ENCODE measurements at places on chromosomes 12 and 14.

- DNase-seq: no peak
Measured at GRCh38 chr14:101030586-101030985, 127.1 kb upstream of the RTL1 start.

GRCh38 chr12:56118688-56119357 lies 757 bp downstream of the ZC3H10 start:
- no peak for DNase-seq

- DNase-seq: no peak
Measured at GRCh38 chr12:119679081-119679480, 11.1 kb downstream of the PRKAB1 start.

GRCh38 chr14:44370727-44371126 lies 136.4 kb downstream of the FSCB start:
- no peak for DNase-seq

GRCh38 chr14:103400537-103400936 lies 15.3 kb downstream of the MARK3 start:
- no peak for DNase-seq

DNA sequence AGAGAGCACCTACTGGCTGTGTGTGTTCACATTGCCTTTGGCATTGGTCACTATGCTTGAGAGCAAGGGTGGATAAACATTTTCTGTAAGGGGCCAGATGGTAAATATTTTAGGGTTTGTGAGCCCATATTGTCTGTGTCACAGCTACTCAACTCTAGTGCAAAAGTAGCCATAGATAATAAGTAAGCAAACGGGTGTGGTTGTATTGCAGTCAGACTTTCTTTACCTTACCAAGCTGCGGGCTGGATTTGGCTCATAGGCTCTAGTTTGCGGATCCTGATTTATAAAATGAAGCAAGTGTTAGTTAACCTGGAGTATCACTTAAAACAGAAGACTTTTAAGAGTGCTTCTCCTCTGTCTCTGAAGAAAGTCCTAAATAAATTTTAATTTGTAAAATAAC lies 169.0 kb downstream of the KICS2 start:
- DNase-seq: no peak

GRCh38 chr14:101476258-101476915 lies 84.9 kb upstream of the DIO3 start:
- no peak for DNase-seq

- no peak for DNase-seq
Measured at GRCh38 chr12:110649341-110649847, 35.5 kb downstream of the TCTN1 start.

DNA sequence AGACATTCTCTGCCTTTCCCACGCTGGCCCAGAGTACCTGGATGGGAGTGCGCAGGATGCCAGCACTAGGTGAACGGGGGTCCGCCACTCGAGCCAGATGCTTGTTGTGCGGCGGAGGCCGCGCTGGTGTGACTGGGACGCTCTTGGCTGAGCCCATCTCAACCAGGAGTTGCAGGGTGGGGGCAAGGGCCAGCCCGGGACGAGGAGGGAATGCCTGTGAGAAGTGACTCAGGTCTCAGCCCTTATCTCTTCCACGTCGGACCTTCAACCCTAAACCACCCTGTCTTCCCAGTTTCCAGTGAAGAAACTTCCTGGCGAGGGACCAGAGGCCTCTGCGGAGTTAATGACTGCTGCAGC lies 312 bp downstream of the CDCA3 start:
- no peak for DNase-seq

DNA sequence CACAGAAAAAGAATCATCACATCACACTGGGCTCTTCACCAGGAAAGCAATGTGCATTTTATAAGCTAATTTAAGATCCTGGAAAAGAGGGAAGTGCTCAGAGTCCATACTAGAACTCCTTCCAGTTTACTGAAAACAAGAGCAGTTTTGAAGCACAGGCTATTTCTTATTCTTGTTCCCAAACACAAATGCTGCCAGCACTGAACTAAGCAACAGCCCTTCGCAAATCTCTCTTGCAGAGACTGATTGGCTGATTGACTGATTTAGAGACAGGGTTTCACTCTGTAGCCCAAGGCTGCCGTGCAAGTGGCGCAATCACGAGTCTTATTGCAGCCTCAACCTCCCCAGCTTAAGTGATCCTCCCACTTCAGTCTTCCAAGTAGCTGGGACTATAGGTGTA lies 44.8 kb downstream of the BCL2L14 start:
- no peak for DNase-seq

- DNase-seq: no peak
Measured at GRCh38 chr14:74080820-74081460, 3.3 kb downstream of the ALDH6A1 start.

- no peak for DNase-seq
Measured at GRCh38 chr12:31316891-31317290, 9.1 kb downstream of the SINHCAF start.

DNA sequence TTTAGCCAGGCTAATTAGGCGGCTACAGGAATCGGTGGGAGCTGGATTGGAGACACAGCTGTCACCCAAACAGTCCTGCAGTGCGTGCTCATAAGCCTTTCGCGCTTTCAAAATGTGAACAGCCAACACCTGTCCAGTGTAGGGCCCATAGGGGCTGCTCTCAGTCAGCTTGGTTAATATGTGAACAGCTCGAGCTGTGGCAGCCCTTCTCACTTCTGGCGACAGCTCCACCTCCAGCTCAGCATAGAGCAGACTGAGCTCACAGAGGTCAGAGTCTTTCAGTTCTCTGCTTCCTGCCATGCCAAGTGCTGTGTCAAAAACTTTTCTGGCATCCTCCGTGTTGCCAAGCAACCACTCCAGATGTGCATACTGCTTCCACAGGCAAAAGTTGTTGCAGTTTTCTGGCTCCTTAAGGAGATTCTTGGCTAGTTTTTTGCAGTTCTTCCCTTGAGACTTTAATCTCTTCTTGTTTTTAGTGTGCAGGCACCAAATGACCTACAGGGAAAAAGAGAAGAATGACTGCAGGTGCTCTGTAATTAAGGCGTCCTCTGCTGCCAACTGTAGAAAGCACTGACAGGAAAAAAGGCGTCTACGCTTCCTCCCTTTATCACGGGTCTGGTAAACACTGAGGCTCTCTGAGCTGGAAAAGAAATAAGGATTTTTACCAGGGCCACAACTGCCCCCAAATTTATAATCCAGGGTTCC lies 32.5 kb downstream of the PSMC1 start:
- DNase-seq: no peak

DNA sequence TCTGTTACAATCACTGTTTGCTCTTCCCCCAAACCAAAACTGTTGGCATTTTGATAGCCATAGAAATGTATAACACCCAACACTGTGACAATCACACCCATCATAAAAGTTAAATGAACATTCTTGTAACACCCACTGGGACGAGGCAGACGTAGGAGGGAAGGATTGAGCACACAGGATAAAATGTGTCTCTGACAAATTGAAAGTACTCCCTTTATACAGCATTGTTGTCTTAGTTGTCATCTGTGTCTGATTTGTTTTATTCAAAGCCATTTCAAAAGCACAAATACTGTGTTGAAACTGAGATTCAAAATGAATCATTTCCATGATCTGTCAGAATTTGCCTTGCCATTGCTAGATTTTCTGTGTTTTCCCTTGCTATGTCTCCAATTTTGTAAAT lies 436.3 kb downstream of the TMTC2 start:
- no peak for DNase-seq

DNA sequence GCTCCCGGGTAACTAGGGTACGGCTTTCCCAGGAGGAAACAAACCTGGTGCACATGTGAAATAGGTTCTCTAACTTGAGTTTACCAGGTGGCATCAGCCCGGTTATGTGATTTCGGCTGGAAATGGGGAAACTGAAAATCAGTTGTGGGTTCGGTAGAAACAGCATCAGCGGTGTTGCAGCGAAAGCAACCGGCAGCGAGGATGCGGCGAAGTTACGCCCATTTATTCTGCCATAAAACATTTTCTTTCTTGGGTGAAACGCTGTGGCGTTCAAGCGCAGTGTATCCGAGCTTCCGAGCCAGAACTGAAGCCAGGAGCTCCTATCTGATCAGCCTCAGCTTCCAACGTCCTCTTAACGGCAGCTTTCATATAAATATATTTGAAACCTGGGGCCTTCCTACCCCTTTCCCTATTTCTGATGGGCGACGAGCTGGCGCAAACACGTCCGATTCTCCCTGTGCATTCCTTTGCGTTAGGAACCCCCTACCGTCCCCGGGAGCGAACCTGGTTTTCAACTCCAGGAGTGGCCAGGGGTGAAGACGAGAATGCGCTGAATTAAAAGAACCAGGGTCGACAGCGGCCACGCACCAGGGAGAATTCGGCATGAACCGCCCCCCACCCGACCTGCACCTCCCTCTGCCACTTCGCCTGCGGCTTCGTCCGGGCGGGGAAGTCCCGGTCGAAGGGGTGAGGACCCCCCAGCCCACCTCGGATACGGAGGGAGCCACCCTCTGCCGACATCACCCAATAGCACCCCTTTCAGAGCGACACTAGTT lies 1.6 kb downstream of the DPF3 start:
- no peak for DNase-seq

DNA sequence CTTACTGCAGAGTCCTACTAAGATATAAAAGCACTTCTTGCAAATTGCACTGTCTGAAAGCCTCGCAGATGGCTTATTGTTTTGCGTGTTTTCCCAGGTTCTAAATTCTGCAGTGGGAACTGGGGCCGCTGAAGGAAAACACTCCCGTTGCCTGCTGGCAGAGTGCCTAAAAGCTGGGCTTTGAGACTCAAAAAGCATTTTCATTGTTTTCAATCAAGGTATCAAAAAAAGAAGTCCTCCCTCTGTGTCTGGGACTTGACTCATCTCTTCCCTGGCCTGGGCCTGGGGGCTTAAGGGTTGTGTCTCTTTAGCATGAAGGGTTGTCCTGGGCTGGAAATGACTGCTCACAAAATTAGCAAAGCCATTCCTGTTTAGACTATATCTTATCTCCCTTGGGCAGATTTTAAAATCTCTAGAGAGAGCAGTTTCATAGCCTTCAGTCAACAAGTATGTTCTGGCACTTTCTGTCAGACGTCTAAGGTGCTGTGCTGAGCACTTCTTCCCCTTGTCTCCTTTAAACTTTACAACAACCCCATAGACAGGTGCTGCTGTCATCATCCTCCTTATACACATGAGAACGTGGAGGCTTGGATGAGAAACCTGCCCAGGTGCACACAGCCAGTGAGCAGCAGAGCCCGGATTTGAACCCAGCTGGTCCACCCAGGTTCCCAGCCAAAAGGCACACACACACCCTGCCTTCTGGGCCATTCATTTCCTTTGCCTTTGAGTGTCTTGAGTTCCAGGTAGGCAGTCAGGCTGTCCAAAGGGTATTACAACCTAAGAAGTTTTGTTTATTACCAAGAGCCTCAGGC lies 31.1 kb downstream of the ELK3 start:
- DNase-seq: no peak

DNA sequence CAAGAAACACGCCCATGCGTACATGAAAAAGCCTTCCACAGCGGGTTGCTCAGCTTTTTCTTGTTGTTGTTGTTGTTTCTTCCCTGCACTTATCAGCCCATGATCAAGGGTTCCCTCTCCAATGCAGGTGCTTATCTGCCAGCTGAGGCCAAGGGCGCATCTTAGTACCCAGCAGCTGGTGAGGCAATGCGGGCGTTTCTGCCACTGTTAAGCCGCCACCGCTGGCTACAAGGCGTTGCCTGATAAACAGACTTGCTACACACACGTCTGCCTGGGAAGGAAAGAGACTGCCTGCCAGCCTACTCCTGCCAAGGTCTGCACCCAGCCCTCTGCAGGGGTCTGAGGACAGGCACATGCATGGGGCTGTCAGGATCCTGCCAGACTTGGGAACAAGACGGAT lies 345.9 kb downstream of the BCL11B start:
- no peak for DNase-seq

DNA sequence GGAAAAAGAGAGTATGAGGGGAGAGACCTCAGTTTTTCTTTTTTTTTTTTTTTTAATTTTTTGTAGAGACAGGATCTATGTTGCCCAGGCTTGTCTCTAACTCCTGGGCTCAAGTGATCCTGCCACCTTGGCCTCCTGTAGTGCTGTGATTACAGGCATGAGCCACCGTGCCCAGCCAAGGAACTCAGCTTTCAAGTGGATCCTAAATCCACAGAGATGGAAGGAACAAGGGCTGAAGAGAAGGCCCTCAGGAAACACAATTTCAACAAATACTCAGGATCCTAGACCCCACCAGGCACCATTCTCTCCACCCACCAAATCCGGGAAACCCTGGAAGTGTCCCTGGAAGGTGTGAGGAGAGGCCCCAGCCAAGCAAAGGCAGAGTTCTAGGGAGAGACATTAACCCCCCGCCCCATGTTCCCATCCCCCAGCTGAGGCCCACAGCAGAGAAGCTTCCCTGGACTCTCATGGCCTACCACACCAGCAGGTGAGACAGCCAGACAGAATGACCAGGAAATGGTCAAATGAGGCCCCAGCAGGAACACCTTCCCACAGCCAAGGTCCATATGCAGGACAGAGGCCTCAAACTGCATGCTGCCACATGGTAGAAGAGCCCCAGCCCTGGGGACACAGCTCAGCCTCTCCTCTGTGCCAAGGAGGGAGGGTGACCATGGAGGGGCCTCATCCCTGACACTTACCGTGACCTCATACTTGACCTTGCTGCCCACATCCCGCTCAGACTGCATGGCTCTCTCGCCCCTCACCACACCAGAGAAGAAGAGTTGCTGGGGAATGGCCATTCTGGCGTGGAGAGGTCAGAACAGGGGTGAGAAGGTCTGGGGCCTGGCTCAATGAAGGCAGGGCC lies 14.1 kb downstream of the ITGA7 start:
- DNase-seq: peak; percentile 54

DNA sequence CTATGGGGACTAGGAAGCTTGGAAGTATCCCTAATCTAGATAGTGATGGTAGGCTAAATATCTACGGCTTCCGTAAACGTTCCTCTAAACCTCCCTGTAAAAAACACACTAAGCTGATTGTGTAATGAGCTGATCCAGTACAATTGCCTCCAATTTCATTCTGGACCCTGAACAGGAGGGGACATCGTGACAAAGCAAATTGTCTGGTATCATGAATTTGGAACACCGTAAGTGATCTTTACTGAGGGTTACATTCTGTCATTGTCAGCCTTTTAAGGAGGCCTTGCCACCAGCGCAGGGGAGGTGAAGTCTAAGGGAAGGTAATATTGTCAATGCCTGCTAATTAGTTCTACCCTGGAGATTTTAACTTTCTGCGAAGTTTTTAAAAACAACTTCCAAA lies 487 bp upstream of the MGST1 start:
- no peak for DNase-seq

Data from ascending aorta (tissue), 2 donors.